ENCODE measurements at places on chromosomes 13 and 19.
A peak's percentile ranks its signal among the peaks of the same experiment; 100 is the strongest.

GRCh38 chr13:33441015-33441414 lies 155.5 kb upstream of the STARD13 start:
- peak; percentile 6 for DNase-seq

GRCh38 chr13:73292127-73292526 lies 233.3 kb downstream of the KLF5 start:
- no peak for DNase-seq

- no peak for DNase-seq
Measured at GRCh38 chr19:57719901-57720519, 7.4 kb downstream of the ZNF671 start.

DNA sequence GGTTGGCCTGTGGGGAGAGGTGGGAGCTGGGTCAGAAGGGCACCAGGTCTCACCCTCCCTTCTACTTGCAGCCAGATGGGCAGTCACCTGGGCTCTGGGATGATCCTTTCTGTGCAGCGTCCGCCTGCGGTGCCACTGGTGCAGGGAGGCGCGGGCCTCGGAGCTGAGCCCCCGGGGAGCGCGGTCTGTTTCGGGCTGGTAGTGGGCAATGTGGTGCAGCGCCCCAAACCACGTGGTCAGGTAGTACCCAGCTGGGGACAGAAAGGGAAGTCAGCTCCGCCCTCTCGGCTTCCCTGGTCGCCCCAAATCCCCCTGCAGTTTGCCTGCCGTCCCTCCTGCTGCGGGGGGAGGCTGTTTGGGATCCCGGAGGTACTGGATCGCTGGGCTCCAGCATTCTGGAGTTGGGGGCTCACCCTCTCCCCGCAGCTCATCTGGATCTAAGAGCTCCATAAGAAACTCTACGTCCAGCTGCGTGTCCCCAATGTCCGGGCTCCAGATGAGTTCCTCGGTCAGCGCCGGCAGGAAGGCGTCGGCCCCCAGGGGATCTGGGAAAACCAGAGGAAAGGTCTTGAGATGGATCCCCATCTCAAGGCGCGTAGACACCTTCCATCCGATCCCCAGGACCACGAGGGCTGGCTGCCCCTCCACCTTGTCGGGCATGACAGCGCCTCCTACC lies 8.8 kb downstream of the RINL start:
- no peak for DNase-seq

DNA sequence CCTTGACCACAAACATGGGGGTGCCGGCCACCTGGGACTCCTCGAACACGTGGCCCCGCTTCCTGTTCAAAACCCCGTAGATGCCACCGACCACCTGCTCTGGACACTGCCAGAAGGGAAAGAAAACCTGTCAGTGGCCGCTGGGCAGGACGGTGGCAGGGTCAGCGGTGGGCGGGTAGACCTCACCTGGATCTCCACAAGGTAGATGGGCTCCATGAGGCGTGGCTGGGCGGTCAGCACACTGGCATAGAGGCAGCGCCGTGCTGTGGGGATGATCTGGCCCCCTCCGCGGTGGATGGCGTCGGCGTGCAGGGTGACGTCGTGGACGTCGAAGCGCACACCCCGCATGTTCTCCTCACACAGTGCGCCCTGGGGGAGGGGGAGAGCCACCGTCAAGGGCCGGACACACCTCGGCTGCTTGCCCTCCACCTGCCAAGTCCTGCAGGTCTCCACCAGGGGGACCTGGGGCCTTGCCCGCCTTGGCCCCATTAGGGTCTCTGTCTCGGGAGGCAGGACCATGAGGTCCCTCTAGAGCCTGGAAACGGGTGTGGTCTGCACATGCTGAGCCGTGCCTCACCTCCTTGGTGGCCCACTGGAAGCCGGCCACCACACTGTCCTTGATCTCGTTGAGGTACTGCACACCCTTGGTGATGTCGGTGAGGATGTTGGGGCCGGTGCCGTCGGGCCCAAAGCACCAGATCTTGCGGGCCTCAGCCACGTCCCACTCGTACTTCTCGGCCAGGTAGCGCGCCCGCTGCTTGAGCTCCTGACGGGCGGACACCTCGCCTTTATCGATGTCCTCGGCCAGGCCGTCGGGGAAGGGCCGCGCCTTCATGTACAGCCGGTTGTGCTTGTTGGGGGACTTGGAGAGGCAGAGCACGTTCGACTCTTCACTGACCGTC lies 6.6 kb upstream of the DAPK3 start:
- no peak for DNase-seq

GRCh38 chr13:60146471-60146870 lies 17.3 kb downstream of the DIAPH3 start:
- no peak for DNase-seq

GRCh38 chr13:49563516-49563915 lies 21.8 kb downstream of the RCBTB1 start:
- DNase-seq: no peak

GRCh38 chr13:113448885-113449692 lies 4.2 kb downstream of the ADPRHL1 start:
- DNase-seq: peak; percentile 94

DNA sequence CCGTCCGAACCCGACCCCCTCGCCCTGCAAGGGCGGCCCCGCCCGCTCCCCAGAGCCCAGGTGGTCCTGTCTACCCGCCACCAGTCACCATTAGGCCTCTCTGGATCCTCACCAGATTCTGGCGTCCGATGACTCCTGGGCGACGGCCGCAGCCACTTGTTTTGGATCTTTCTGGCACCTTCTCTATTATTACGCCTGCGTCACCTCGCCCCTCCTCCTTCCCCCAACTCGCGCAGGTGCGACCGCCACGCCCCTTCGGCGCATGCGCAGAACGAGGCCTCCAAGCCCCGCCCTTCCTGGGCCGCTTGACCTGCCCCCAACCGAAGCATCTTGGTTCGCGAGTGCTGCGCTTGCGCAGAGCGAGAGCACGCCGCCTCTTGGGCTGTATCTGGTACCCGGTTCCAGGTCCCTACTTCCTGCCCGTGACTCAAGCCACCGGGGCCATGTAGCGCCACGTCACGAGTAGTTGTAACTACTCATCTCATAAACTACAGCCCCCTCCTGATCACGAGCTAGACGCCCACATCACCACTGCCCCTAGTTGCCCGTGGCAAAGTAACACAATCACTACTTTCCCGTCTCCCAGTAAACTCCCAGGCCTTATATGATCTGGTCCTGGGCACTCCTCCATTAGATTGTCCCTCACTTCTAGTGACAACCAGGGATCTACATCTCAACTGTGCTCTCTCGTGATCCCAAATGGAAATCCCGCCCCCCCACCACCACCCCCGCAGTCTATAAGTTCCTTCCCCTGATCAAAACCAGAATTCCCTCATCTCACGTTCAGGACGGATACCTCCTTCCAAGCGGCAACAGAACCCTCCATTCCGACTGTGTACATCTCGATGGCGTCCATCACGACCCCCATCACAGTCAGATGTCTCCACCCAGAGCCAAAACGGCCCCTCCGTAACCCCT lies at the start of gene DEDD2:
TSS of gene DEDD2 (minus strand) at position 158 of the 918 bp plus-strand sequence. CDS start 670 bp downstream, outside the sequence.
- DNase-seq: peak; percentile 92

- DNase-seq: peak; percentile 89
Measured at GRCh38 chr13:100954430-100955305, 280.1 kb upstream of the TMTC4 start.

DNA sequence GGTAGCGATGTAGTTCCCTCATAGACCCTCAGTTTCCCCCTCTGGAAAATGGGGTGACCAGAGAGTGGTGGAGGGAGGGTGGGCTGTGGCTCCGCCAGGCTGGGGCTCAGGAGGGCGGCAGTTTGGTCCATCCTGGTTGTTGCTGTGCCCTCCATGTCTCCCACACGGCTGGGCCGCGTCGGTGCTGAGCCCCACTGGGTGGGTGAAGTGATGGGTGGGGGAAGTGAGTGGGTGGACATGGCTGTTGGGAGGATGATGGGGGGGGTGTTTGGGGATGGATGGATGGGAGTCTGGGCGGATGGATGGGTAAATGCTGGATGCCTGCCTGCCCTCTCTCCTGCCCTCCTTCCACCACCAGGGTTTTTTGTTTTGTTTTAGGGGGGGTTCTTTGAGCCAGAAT lies 16.6 kb upstream of the EHD2 start:
- DNase-seq: no peak

GRCh38 chr13:34344816-34345215 lies 526.9 kb downstream of the RFC3 start:
- no peak for DNase-seq

Measured in NCI-H1694 treated with DMSO at 0.1 percent for 48 hours (cell line).